ENCODE measurements at places on chromosomes 7 and 10.
A peak's percentile ranks its signal among the peaks of the same experiment; 100 is the strongest.

DNA sequence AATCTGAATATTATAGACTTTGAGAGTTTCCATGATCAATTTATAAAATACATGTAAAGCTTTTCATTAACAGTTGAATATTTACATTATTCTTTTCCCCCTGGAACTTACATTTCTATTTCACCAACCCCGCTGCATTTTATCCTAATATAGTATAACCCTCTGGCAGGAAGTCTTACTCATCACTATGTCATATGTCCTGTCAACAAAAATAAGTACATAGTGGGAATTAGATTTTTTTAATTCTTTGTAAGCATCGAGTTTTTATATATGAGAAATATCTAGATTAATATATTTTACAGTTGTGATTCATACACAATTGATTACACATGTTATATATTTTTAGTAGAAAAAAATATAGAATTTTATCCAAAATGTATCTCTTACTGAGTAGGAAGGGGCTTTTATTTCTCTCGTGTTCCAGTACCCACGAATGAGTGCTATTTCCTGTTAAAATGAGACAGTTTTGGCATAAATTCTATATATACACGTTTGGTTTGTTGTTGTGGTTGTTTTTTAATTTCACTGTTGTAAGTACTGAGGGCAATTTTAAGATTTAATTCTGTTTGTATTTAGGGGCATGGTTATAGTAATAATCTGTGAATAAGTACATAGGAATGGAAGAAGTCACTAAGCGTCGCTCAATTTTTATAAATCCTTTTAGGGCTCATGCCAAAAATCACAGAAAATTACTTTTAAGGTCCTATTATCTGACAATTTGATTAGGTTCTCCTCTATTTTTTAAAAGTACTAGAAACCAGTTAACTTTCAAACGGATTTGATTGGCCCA, 87.1 kb downstream of the HECW1 start:
- DNase-seq, result no peak

GRCh38 chr10:47367646-47368045, 16.4 kb downstream of the ZNF488 start:
- no peak for DNase-seq

DNA sequence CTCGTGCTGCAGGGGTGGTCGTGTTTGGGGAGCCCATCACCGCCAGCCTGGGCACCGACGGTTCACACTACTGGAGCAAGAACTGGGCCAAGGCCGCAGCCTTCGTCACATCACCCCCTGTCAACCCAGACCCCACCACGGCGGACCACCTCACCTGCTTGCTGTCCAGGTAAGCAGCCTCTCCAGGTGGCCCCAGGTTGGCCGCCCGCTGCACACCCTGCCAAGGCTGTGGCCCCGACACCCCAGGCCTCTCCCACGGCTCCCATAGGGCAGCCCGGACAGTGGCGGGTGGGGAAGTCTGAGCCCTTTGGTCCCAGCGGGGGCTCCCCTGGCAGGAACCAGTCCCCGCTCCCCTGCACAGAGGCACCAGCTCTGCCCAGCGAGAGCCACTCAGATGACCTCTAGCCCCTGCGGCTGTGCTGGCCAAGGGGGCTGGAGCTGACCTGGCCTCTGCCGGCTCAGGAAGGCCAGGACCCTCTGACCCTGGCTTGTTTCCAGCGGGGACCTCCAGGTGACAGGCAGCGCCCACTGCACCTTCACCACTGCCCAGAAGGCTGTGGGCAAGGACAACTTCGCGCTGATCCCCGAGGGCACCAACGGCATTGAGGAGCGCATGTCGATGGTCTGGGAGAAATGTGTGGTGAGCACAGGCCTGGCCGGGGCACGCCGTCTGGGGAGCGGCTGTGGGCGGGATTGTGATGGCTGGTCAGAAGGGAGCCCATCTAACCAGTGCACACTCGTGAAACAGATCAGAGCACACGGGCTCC, 13.8 kb downstream of the DPYSL4 start:
- DNase-seq, result no peak

- no peak for DNase-seq
Measured at GRCh38 chr10:61390851-61391250, 62.3 kb downstream of the TMEM26 start.

DNA sequence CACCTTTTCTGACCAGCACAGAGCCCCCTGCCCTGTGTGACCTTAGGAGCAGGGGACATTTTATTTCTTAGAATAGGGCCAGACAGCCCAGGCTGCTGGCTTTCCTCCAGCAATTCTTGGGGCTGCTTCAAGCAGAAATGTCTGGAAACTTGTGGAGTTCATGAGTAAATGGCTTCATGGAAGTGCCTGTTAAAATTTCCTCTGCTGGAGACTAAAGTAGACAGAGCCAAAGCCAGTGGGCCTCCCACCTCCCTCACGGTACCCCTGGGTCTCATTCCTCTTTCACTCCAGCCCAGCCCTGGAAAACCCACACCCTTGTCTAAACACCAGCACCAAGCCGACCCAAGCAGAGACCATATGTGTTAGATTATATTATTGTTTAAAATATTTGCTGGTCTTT, 505.5 kb upstream of the ZMIZ1 start:
- DNase-seq, result no peak

- DNase-seq, result no peak
Measured at GRCh38 chr7:137880432-137880831, 33.7 kb upstream of the DGKI start.

GRCh38 chr10:11355592-11355991, 255.9 kb downstream of the USP6NL start:
- no peak for DNase-seq

GRCh38 chr10:18473424-18474117, 177.8 kb downstream of the NSUN6 start:
- no peak for DNase-seq

DNA sequence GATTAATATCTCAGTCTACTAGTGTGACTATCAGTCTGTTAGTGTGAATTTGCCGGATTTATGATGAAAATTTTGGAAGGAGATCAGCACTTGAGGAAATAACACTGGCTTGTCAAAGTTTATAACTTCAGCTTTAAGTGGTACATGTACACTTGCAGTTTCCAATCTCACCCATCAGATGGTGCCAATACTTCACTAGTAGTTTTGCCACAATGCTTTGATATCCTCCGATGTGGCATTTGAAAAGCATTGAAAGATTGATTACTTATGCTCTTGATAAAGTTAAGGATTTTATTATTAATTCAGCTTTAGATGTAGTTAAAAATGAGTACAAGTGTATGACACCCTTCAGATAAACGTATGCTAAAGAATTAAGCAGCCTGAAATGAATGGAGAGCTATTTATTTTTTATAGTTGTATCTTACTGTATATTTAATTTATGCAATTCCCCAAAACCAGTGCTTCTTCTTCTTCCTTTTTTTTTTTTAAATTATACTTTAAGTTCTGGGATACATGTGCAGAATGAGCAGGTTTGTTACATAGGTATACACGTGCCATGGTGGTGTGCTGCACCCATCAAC, 98.2 kb downstream of the ANLN start:
- no peak for DNase-seq

DNA sequence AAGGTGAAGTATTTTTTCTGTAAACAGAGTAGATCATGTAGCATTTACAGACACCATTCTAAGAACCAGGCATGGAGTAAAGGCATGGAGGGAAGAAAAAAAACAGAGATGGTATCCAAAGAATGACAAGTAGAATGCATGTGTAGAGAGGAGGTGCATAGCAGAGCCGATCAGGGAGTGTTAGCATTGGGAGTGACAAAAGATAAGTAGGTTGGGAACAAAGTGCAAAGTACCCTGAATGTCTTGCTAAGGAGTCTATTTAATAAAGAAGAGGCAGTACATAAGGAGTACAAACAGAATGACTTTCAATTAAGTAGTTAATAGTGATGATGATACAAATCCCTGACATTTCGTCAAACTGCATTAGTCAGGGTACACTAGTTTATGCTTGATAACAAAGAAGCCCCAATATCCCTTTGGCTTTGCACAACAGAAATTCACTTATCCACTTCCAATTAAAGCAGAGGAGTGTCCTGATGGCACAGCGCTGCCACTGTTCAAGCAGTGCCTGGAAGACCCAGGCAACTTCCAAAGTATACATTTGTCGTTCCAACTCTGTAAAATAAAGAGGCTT, 371.5 kb downstream of the TNS3 start:
- DNase-seq, result no peak

- no peak for DNase-seq
Measured at GRCh38 chr7:98281757-98282606, 496 bp downstream of the BRI3 start.

DNA sequence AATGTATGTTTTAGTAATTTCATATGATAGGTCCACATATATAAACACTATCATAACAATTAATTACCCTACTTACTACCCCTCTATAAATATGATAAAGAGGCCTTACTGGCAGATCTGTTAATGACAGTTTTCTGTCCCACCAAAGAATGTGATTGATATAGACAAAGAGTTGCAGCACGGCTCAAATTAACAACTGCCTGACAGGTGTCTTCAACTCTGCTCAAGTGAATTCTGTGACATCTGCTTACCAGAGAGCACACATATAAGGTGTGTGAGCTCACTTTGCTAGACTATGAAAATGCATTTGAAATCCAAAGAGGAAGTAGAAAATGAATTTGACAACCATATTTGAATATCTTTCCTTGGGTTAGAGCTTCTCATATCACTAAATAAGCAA, 36.6 kb downstream of the CACNA2D1 start:
- no peak for DNase-seq

- DNase-seq, result no peak
Measured at GRCh38 chr10:35605191-35605590, at the start of gene GJD4. Gene GJD4, plus strand, starts transcription at chr10:35605341. Its CDS starts 227 bp downstream, at chr10:35605568.

GRCh38 chr7:19294619-19295018, 149.4 kb upstream of the FERD3L start:
- no peak for DNase-seq

DNA sequence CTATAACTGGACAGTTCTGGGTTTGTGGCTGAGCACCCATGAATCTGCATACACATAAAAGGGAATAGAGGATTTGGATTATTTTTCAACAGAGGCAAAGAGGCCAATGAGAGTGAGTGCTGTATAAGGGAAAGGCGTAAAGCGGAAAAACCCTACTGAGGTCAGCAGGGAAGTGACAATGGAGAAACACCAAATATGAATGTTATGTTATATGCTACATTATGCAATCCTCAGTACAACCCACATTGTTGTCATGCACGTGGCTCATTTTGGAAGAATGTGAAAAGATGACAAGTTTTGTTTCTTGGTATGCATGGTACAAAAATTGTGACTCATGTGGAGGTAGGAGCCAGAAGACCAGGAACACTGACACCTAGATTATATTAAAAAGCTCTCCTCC, 113.6 kb upstream of the AMPH start:
- DNase-seq, result no peak

GRCh38 chr10:22986771-22987542, 59.1 kb downstream of the ARMC3 start:
- no peak for DNase-seq

DNA sequence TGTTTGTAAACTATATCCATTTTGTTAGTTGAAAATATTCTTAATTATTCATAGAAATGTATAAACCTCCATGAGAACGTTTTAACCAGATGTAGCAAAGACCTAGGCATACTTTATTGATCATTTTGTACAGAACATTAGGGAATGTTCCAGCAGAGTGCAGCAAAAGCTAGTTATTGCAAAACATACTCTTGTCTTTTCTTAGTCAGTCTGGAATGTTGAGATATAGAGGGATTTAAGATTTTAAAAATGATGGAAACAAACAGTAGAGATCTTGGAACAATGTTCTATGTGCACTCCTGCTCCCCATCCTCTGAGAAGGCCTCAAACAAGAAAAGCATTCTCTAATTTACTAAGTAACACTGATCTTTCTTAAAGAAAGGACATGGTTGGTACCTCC, 292.1 kb downstream of the BBS9 start:
- DNase-seq, result no peak

- DNase-seq, result peak; percentile 45
Measured at GRCh38 chr7:39950473-39951225, 593 bp downstream of the CDK13 start.

DNA sequence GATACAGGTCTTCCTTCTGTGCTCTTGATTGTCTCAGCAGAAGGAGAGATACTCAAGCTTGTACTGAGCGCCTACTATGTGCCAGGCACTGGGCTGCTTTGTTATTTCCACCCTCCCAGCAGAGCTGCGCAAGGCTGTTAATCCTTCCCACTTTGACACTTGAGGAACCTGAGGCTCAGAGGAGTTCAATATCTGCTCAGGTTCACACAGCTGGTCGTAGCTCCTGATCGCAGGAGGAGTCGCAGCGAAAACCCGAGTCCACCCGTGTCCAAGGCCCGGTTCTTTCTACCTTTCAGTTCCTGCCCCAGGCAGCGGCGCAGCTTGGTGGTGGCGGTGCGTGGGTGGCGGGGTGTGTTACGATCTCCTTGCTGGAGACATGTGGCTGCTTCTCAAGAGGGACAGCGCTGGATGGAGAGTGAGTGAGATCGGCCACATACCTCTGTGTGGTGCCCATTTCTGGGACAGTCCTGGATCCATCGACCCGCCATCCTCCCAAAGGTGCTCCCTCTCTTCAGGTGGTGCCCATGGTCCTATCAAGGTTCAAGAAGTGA, 26.5 kb upstream of the SAMD8 start:
- no peak for DNase-seq

DNA sequence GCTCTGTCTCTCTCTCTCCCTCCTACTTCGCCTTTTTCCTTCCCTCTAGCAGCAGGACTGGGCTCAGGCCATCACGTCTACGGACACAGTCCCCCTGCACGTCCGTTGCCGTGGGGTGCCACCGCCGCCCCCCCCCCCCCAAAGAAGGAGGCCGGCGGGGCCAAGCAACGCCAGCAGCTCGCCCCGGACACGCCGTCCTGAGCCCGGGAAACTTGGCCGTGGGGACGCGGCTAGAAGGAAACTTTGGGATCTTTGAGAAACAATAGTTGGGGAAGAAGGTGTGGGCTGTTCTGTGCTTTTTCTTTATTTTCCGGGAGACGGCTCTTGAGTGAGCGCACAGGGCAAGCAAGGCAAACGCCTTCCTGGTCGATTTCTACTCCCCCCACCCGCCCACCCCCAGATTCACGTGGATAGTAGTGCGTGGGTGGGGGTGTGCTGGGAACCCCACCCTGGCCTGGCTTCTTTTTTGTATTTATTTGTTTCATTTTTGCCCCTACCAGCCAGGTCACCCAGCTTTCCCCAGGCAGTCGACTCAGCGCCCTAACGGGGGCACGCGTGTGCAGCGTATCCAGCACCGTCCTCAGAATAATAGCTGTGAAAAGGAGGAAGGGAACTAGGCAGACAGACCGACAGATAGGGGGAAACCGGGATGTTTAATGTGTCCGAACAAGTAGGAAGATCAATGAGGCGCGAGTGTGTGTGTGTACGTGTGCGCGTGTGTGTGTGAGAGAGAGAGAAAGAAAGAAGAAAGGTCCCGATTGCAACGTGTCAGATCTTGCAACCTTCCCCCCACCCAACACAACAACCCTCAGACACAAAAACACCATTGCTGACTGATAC, 1.4 kb downstream of the MXI1 start:
- DNase-seq, result peak; percentile 30

All from stimulated activated CD4-positive, alpha-beta T cell treated with anti-CD3 and anti-CD28 coated beads, Interleukin-4, amount 100 ng/mL, for 4 hours (primary cell).